ENCODE measurements at places on chromosomes 3 and 15. TPM values are rescaled to one million over a fixed set of nuclear protein-coding genes. Genes with fewer than 3 reads are reported as not detected.
A peak's percentile ranks its signal among the peaks of the same experiment; 100 is the strongest.

DNA sequence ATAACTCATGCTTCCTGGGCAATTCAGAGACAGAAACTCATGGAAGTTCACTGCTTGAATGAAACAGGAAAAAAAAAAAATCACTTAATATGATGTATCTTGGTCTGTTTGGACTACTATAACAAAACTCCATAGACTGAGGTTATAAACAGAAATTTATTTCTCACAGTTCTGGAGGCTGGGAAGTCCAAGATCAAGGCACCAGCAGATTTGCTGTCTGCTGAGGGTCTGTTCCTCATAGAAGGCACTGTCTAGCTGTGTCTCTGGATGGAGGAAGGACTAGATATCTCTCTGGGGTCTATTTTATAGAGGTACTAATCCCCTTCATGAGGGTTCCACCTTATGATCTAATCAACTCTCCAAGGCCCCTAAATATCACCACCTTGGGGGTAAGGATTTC, 119.3 kb downstream of the IGF2BP2 start:
- no peak for DNase-seq
- no peaks in the 10 kb centered on the region for H3K27me3 ChIP-seq
- H3K4me1 ChIP-seq = peaks cover 32% of the 10 kb centered on the region
- H3K27ac ChIP-seq = no peak overlapping the region

DNA sequence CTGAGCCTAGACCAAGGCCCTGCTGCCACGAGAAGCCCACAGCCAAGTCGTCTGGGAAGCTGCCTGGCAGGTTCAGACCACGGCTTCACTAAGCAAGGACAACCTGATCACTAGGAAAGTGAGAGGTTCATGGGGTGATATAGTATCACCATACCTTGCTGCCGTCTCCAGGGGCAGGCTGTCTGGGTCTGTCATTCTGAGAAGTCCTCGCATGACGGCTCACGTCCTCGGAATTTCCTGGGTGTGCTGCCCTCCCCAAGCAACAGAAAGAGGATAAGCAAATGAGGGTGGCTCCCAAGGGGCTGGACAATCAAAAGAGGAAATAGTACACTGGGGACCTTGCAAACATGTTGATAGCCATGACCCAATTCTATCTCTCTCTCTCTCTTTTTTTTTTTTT, 207.4 kb upstream of the IGF1R start:
- H3K36me3 ChIP-seq = no peaks in the 10 kb centered on the region
- H3K4me1 ChIP-seq = no peaks in the 10 kb centered on the region
- H3K27ac ChIP-seq = no peak overlapping the region
- no peak overlapping the region for H3K4me3 ChIP-seq
- H3K27me3 ChIP-seq = peaks cover 5% of the 10 kb centered on the region

GRCh38 chr3:25287291-25287884, 140.7 kb upstream of the RARB start:
- no peaks in the 10 kb centered on the region for H3K36me3 ChIP-seq
- no peak overlapping the region for H3K27ac ChIP-seq
- H3K4me1 ChIP-seq = no peaks in the 10 kb centered on the region
- no peak overlapping the region for H3K4me3 ChIP-seq

The SLC12A8 gene
- not detected for total RNA-seq

DNA sequence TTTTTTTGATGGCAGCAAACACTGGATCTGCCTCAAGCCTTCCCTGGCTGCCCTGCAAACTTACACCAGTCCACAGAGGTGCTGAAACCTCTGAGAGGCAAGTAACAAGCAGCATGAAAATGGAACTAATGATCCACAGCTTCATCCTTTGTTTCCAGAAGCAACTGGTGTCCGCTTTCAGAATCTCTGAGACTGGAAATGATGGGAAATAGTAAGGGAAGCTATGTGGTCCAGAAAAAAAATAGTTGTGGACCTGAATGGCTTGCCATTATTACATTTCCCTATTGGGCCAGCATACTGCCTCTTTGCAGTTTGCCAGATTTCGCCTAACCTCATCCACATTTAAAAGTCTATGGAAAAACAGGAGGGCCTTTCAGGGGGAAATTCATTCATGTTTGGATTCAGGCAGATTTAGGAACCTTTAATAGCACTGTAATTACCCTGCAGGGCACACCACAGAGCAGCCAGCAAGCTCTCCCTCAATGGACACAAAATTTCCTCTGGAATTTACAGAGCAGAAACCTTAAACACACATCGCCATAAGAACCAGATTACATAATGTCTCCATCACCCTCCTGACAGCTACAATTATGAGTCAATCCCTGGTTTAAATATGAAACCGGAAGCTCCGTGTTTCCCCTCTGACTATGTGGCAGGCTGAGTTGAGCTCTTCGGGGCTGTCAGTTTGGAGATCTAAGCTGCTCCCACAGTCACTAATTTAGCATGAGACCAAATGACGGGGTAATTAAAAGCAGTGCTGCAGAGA, 134.4 kb downstream of the TMCO5A start:
- no peak for DNase-seq
- no peaks in the 10 kb centered on the region for H3K36me3 ChIP-seq
- no peak overlapping the region for H3K27ac ChIP-seq
- peaks cover 24% of the 10 kb centered on the region for H3K27me3 ChIP-seq
- H3K4me3 ChIP-seq = no peak overlapping the region
- H3K4me1 ChIP-seq = peaks cover 8% of the 10 kb centered on the region

GRCh38 chr3:193021506-193022010, 103.9 kb upstream of the MB21D2 start:
- H3K4me3 ChIP-seq = no peak overlapping the region
- no peak overlapping the region for H3K27ac ChIP-seq
- no peaks in the 10 kb centered on the region for H3K36me3 ChIP-seq
- no peaks in the 10 kb centered on the region for H3K4me1 ChIP-seq
- no peak for DNase-seq

DNA sequence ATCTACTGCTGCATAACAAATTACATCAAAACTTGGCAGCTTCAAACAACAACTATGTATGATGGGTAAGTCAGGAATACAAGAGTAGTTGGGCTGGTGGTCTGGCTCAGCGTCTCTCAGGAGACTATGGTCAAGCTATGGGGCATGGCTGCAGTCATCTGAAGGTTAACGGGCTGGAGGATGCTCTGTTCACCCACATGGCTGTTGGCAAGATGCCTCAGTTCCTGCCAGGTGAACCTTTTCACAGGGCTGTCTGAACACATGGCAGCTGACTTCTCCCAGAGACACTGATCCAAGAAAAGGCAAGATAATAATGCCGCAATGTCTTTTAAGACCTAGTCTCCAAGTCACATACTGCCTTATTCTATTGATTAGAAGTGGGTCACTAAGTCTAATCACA, 63.7 kb downstream of the GPR176 start:
- H3K27ac ChIP-seq = no peak overlapping the region
- no peak for DNase-seq
- H3K4me3 ChIP-seq = no peak overlapping the region
- H3K4me1 ChIP-seq = no peaks in the 10 kb centered on the region

The IMPG2 gene
- 0.09 TPM for total RNA-seq

DNA sequence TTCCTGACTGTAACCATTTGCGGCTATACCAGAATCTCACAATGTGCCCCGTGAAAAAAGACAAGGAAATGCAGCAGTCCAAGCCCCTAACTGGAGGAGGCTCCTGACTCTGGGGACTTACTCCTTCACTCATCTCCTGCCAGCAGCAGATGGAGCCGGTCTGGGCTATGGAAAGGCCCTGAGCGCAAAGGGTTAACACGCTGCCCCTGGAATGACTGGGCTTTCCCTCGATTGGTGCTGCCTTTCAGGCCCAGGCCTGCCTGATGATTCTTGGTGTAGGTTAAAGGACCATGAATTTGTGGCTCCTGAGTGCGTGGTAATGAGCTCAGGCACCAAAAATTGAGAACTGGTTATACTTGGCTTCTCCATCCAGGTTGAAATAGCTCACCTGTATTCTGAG, 42.3 kb upstream of the GALNT15 start:
- no peak overlapping the region for H3K27ac ChIP-seq
- no peaks in the 10 kb centered on the region for H3K36me3 ChIP-seq
- H3K27me3 ChIP-seq = peaks cover 7% of the 10 kb centered on the region
- no peaks in the 10 kb centered on the region for H3K4me1 ChIP-seq
- H3K4me3 ChIP-seq = no peak overlapping the region
- no peak for DNase-seq

DNA sequence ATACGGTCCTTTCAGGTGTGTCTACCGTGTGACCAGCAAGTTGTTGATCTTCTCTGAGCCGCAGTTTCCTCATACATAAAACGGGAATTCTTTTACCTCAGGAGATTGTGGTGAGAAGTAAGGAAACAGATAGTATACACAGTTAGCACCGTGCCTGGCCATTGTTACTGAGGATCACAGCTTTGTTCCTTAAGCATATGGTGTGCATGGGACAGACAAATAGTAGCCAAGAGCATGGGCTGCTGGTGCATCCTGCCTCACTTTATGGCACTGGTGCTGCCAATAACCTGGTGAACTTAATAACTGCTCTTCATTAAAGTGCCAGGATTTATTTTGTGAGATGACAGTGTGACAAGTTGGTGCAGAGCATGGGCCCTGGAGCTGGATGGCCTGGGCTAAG, 86.3 kb downstream of the PDCD6IP start:
- no peak overlapping the region for H3K4me3 ChIP-seq
- peaks cover 29% of the 10 kb centered on the region for H3K4me1 ChIP-seq
- no peak overlapping the region for H3K27ac ChIP-seq
- no peak for DNase-seq

The EPHB1 gene
- not detected for total RNA-seq

The PCCB gene
- 92.8 TPM for total RNA-seq

DNA sequence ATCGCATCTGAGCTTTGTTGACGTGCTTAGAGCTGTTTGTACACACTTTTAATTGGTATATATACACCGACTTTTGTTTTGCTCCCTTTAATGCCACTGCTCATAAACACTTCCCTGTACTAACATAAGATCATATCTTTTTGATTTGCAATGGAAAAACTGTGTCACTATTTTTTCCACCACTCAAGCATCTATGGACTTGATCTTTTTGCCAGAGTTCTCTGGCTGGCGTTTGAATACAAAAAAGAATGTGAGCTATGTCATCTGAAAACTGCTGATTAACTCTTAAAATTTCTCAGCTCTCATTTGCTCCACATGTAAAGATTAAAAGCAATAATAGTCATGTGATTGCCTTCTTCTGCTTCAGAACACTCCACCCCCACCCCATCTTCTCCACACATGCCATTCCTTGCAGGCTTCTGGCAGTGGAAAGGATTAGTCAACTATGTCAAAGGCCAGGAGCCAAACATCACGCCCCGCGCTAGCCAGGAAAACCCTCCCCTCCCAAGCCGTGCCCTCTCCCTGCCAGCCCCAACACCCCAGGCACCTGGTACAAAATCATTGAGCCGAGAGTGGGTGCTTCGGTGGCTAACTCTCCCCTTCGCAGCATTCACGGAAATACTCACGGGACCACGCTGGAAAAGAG, 123.4 kb upstream of the MEF2A start:
- no peak overlapping the region for H3K27ac ChIP-seq
- no peaks in the 10 kb centered on the region for H3K4me1 ChIP-seq
- H3K36me3 ChIP-seq = no peaks in the 10 kb centered on the region
- no peak for DNase-seq

DNA sequence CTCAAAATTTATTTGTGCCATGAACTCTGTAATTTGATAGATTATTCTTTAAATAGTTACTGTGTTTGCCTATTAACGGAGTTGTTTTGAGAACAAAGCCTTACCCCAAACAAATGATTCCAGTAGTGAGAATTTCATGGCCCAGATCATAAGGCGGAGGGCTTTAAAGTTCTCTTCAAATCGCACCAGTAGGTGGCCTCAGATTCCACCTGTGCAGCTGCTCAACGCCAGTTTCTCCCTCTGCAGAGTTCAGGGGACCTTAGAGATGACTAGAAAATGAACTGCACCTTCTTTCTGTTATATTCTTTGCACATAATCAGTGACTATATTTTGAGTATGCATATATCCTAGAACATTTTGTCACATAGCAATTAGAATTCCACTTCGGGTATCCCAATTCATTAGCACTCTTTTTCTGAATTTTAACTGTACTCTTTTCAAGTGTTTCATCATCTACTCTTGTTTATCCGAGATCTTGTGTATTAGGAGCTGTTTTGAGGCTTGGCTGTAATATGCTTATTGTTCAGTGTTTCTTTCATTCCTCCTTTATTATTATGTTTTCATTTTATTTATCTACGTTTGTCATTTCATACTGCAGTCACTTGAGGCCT, 232.6 kb upstream of the CHRM5 start:
- H3K27ac ChIP-seq = no peak overlapping the region
- DNase-seq = peak; percentile 32
- no peak overlapping the region for H3K4me3 ChIP-seq

DNA sequence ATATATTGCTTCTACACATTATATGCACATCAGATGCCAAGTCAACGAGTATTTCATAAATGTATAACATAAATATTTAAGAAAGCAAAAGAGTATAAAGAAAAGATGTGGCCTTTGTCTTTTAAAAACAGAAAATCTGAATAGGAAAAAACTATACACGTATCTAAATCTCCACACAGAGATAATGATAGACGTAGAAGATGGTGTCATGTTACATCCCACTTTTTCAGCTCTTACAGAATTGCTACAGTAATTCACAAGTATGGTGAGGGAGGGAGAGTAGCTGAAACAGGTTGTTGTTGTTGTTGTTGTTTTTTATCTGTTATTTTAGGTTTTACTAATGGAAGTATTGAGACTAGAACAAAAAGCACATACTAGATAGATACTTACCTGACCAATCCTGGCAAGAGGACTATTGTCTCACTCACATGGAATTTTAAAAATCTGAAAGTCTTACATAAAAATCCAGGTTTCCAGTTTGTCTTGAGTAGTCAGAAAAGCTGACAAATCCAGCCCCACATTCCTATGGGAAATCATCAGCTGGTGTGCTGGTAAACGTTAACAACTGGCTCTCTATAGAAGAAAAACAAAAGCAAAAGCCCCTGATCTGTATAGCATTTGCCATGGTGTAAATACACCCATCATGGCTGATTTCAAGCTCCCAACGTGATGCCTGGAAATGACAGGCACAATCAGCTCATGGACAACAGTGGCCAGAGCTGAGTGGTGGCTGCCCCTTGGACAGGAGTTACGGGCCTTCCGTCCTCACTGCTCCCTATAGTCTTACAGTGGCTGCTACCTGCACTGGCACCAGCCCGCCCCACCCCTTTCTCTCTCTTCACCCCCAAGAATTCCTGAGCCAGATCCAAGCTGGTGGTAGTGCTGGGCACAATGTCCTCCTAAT, 47.4 kb upstream of the VGLL4 start:
- H3K36me3 ChIP-seq = no peaks in the 10 kb centered on the region
- H3K27me3 ChIP-seq = peaks cover 23% of the 10 kb centered on the region
- H3K4me1 ChIP-seq = no peaks in the 10 kb centered on the region
- DNase-seq = no peak

The SLC24A5 gene
- total RNA-seq = not detected

GRCh38 chr3:140384028-140384771, 293.7 kb upstream of the TRIM42 start:
- DNase-seq = no peak
- H3K36me3 ChIP-seq = no peaks in the 10 kb centered on the region
- no peak overlapping the region for H3K27ac ChIP-seq
- peaks cover 4% of the 10 kb centered on the region for H3K4me1 ChIP-seq

- peaks cover 7% of the 10 kb centered on the region for H3K4me1 ChIP-seq
- H3K27me3 ChIP-seq = peaks cover 57% of the 10 kb centered on the region
- no peak overlapping the region for H3K27ac ChIP-seq
- H3K36me3 ChIP-seq = no peaks in the 10 kb centered on the region
Measured at GRCh38 chr3:184588776-184589175, 27.2 kb downstream of the EPHB3 start.

GRCh38 chr15:85782064-85782463, 12.7 kb downstream of the KLHL25 start:
- DNase-seq = no peak
- H3K36me3 ChIP-seq = no peaks in the 10 kb centered on the region
- no peak overlapping the region for H3K27ac ChIP-seq
- H3K4me1 ChIP-seq = no peaks in the 10 kb centered on the region

The HES1 gene
- total RNA-seq = 39.1 TPM

- H3K27me3 ChIP-seq = no peaks in the 10 kb centered on the region
- H3K4me1 ChIP-seq = peaks cover 3% of the 10 kb centered on the region
- DNase-seq = no peak
- no peak overlapping the region for H3K4me3 ChIP-seq
- no peak overlapping the region for H3K27ac ChIP-seq
Measured at GRCh38 chr3:179179979-179180759, 32.0 kb downstream of the PIK3CA start.
